ENCODE measurements at places on chromosomes 1 and 21. TPM values are rescaled to one million over a fixed set of nuclear protein-coding genes. Genes with fewer than 3 reads are reported as not detected.

DNA sequence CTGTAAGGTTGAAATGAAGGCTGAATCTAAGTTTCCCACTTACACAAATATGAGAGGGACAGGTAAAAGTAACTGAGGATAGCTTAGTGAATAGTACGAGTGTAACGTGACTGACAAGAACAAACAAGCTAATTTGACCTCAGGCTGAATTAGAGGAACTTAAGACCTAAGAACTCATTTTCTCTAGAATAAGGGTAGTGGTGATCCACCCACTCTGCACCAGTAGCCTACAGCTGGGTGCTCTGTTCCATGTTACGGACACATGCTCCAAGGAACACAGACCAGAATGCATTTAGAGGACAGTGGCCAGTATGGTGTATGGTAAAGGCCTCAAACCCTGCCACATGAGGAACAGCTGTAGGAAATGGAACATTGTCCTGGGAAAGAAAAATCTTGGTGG lies 14.9 kb upstream of the TMEM9 start:
- DNase-seq = no peak

GRCh38 chr1:116545359-116545705 lies 25.5 kb downstream of the CD58 start:
- DNase-seq = no peak

- DNase-seq = no peak
Observed at GRCh38 chr21:15682186-15682895, 47.4 kb upstream of the USP25 start.

ITGB2 gene
- 284 TPM for total RNA-seq

LINGO4 gene
- total RNA-seq = 0.16 TPM

DNA sequence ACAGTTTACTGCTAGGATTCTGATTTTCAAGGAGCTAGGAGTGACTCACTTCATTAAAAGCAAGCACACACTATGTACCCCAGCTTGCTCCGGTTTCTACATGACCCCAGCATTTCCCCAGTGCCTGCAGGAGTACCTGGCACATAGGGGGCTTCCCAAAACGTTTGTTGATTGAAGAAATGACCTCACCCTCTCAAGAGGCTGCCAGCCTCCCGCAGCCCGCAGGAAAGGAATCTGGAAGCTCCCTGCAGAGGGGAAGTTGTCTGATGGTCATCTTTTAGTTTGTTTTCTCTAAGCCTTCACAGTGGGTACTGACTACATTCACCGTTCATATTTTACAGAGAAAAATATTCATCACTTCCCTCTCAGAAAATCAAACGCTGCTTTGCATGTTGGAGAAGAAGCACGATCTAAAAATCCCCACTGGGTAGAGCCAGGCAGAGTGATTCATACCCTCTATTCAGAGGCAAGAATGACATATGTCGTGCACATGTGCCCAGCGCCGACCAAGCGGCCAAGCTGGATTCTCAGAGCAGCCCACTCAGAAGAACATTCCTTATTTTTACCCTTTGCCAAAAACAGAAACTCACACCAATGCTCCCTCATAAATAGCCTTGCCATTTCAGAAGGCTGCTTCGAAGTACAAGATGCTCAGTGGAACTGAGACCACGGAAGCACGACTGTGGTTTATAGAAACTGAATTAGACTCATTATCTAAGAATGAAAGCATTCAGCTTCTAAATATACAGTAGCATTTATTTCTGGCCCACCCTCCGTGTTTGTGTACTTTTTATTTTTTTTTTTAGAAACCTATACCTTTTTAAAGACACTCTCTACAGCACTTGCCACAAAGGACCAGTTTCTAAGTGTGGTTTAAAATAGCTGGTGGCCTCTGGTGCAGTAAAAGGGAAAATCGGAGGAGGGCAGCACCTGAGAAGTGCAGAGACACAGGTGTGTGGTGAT lies 143.2 kb downstream of the MIS18A start:
- no peak for DNase-seq

BRINP3 gene
- not detected for total RNA-seq

IKBKE gene
- 27.9 TPM for total RNA-seq

FYB2 gene
- not detected for total RNA-seq

DNA sequence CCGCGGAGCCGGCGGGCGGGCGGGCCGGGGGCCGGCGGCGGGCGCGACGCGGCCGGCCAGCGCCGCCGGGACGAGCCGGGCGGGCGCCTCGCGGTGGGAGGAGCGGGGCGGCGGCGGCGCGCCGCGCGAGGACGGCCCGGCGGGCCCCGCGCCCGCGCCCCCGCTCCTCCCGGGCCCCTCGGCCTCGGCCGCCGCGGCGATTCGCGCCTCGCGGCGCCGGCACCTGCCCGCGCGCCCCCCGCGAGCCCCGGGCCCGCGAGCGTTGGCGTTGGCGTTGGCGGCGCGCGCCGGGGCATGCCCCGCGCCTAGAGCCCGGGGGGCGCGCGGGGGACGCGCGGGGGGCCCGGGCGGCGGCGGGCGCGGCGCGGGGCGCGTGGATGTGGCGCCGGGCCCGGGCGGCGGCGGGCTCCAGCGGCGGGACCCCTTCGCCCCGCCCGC lies at the start of gene SKI:
SKI (plus strand) TSS at position 163 of the 438 bp plus-strand sequence. CDS start 448 bp downstream, outside the sequence.
- DNase-seq = no peak
